SK-N-SH treated with all-trans-retinoic acid at 6 μM for 48 hours (cell line): ENCODE measurements at places on chromosomes 4 and X.
A peak's percentile ranks its signal among the peaks of the same experiment; 100 is the strongest.

- peak; percentile 64 for ATAC-seq
Observed at GRCh38 chr4:119207051-119207450, 5.5 kb upstream of the USP53 start.

DNA sequence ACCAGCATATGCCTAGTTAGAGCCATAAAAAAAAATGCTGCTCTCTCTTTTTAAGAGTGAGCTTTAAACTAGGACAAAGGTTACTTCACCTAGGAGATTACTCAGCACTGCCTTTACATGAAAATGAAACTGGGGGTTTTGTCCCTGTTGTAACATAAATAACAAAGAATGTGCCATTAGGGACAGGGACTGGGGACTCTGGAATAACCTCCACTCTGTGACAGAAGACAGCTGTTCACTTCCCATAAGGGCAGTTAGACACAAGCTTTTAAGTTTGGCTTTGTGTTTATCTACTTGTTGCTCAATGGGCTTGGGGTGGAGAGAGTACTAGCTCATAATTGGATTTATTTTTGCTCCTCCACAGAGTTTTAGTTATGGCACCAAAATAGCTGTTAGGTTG lies 11.9 kb downstream of the ENPEP start:
- no peak for ATAC-seq

DNA sequence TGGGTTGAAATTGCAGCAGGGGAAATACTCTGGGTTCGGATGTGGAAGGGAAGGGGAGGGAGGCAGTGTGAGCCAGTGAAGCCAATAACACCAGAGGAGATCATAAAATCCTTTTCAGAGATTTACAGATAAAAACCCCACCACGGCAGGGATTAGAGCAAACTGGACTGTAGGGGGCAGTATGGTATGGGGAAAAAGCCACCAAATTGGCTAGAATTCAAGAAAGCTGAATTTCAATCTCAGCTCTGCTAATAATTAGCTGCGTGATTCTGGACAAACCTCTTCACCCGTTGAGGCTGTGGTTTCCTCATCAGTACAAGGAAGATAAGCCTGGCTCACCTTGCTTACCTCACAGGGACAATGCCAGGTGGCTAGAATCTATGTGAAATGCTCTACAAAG lies 108.1 kb downstream of the ATG4A start:
- peak; percentile 57; the same call in 2 of the 3 replicates for ATAC-seq

DNA sequence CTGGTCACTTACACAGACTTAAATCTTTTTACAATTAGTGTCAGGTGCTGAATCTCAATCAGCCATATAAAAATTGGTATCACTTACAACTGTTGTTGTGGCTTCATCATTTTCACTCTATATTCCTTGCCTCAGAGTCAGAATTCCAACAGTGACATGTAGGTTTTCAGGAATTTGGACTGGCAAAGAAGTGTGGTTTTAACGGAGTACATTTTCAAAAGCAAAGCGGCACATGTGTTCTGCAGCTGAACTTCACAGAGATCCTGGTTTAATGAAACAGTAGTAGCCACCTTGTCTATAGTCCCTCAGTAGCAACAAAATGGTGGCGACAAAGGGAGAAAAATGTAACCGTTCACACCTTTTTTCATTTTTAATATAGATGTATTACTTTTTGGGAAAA lies 486.6 kb downstream of the FAT4 start:
- ATAC-seq: no peak

- ATAC-seq: no peak
Observed at GRCh38 chr4:102322736-102323135, 22.5 kb downstream of the SLC39A8 start.
